NCI-H1092 treated with DMSO at 0.1 percent for 48 hours (cell line): ENCODE measurements at places on chromosomes 11 and 22.

DNA sequence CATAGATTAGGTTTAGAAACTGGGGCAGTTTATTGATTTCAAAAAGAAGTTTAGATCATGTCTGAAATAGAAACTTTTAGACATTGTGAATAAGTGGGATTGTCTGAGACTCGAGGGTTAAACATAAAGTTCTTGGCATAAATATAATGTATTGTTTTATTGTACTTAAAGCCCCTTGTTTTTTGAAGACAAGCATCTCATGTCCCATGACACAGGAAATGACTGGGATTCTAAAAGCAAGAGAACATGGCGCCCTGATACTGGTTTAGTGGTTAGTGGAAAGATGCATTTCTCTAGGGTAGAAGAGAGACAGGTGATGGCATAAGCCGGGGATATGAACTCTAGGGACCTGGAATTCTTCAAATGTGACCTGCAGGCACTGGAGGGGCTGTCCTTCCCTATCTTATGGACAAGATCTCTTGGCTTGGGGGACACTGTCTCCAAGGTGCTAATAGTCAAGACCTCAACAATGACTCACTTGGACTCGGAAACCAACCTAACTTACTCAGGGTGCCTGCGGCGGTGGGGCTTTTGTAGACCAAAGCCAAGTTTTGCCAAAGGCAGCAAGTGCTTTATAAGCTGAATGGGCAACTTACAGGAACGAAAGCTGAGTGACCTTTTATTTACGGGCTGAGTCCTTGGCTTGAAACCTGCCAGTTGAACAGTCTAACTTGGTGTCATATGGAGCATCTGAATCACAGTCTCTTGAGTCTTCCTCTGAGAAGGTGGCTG is 48.2 kb downstream of the UBASH3B start:
- no peak for DNase-seq

DNA sequence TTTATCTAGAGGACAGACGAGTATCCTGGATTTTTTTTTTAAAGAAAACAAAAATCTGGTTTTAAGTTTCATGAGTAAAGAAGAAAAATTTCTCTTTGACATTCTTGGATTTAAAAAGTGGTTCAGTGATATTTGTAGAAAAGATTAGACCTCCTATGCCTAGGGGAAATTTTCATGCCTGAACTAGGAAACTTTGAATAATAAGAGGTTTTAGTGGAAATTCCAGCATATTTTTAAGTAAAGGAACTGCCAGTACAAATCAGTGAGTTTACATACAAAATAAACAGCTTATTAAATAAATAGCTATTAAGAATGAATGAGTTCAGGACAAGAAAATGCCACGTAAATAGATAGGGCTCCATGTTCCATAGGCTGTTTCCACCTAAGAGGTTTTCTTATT is 17.5 kb downstream of the JAM3 start:
- no peak for DNase-seq

- DNase-seq = no peak
Observed at GRCh38 chr22:31659246-31659645, 2.8 kb downstream of the PISD start.

DNA sequence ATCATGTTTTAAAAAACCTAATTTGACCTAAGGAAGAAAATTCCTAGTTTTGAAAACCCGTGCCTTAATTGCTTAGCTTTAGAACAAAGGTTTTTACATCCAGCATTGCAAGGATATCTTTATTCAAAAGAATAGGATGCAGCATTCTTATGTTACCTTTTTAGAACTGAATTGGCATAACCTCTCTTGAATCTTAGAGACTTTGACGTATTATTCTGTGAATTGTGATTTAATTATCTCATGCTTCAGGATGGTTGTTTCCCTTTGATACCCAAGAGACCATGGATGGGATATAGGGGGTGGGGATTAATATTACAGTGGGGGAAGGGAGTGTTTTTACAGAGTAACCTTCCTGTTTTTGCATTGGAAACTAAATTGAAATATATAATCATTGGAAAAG is 49.4 kb downstream of the ARHGEF12 start:
- DNase-seq = no peak

- DNase-seq = no peak
Observed at GRCh38 chr11:98771791-98772190, 249.0 kb upstream of the CNTN5 start.

DNA sequence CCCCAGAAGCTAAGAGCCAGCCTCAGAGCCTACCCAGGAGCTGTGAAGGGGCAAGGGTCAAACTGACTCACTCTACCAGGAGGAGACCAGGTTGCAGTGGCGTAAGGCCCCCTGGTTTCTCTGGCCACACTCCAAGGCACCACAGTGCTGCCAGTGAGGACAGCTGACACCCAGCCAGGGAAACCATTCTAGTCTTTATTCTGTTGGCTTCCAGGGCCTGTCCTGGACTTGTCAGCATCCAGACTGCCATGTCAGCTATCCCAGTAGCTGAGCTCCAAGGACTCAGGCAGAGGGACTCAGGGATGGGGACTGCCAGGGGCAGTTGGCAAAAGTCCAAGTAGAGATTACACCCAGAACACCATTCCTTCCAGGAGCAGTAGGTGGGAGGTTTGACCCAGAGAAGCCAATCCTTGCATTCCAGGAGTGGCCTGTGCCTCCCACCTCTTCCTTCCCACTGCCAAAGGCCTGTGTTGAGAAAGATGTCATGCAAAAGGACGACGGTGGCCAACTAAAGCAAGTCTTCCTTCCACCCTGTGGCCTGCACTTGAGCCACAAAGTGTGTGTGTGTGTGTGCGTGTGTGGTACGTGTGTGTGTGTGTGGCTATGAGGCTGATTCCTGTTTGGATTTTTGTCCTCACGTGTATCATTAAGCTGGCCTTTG is 3.6 kb upstream of the MAPK8IP1 start:
- DNase-seq = peak; percentile 33

- no peak for DNase-seq
Observed at GRCh38 chr11:63551091-63551888, 11.9 kb downstream of the PLAAT2 start.
